ENCODE measurements at places on chromosomes 2 and 18.
A peak's percentile ranks its signal among the peaks of the same experiment; 100 is the strongest.

GRCh38 chr2:229445501-229446211 is 174.6 kb upstream of the PID1 start:
- DNase-seq, result no peak

DNA sequence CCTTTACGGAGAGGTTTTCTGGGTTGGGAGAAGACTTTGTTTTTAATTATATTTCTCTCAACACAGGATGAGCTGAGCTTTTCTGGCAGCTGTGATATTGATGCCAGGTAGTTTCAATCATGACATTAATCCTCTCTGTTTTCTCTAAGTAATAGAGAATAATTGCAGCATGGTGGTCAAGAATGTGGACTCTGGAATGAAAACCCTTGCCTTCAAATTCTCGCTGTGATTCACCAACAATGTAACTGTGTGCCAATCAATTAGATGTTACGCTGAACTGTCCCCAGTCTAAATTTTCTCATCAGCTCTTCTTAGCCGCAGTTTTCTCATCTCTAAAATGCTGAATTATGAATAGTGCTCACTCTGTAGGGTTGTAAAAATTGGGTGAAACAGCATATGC is 31.6 kb upstream of the PPM1B start:
- no peak for DNase-seq

- no peak for DNase-seq
These were observed 633.8 kb downstream of the NRXN1 start for GRCh38 chr2:50397992-50398765.

DNA sequence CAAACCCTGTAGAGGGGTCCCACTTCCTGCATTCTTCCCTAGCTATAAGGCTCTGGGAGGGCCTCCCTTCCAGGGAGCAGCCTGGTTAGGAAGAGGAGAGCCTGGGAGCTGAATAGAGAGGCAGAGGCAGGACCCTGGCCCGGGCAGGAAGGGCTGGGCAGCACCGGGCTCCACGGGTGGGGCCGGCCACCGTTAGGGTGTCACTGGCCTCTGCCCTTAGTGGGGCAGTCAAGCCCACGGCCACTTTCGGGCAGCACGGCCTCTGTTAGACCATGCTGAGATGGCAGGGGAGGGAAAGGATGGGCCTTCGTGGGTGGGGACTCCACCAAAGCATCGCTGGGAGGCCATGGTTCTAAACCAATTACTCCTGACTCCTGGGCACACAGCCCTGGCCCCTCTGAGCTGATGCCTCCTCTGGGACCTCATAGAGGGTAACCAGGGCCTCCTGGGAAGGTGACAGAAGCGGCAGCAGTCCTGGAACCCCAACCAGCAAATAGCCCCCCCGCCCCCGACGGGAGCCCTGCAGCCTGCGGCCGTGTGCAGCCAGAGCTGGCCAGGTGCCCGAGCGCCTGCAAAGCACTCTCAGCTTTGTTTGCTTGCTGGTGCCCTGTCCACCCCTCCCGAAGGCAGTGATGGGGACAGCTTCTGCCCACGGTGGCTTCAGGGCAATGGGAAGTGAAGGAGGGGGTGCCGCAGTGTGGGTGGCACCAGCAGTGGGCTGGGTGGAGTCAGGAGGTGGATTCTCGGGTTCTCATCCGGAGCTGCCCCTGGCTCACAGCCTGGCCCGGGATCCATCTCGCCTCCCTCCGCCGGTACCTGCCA is 16.3 kb upstream of the HPCAL1 start:
- no peak for DNase-seq

DNA sequence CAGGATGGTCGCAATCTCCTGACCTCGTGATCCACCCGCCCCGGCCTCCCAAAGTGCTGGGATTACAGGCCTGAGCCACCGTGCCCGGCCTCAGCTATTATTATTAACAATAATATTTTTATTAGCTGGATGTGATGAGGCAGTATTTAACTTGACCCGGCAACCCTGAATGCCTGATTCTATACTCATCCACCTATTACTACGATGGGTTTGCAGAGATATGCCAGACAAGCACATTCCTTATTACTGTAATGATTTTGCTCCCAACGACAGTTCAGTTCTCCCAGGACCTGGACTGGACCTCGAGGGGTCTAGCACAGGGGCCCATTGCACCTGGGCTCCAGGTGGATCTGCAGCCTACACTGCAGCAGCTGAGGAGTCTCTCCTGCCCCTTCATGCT is 32.6 kb downstream of the BMP10 start:
- no peak for DNase-seq

DNA sequence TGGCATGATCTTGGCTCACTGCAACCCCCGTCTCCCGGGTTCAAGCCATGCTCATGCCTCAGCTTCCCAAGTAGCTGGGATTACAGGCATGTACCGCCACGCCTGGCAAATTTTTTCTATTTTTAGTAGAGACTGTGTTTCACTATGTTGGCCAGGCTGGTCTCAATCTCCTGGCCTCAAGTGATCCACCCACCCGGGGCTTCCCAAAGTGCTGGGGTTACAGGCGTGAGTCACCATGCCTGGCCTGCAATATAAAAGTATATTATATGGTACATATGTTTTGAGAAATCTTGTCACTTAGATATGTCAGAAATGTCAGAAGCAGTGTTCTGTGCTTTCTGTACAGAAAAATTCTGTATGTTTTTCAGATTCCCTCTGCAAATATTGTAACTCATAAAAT is 19.2 kb upstream of the XPO1 start:
- DNase-seq, result no peak

DNA sequence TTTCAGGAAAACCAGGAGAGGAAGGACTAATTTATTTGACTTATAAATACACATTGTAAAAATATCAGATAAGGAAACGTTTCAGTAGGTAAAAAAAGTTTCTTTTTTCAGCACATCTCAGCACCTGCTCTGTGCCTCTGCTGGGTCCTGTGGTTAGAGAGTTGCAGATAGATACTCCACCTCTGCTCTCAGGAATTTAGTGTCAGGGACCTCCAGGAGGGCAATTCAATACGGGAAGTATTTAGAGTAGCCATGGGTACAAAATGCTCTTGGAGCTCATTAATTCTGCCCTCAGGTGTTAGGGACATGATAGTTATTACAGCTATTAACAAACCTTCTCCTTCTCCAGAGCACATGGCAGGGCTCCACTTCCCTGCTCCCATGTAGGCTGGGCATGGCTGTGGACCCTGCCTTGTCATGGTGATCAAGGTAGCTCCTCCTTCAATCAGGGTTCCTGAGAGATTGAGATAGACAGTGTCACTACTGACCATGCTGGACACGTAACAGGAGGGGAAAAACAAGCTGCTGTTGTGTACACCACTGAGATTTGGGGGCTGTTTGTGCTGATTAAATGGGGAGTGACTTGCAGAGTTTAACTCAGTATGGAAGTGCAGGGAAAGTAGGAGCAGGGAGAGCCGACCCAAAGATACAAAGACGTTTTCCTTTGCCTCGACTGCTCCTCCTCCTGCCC is 185.6 kb upstream of the COPS8 start:
- DNase-seq, result no peak

DNA sequence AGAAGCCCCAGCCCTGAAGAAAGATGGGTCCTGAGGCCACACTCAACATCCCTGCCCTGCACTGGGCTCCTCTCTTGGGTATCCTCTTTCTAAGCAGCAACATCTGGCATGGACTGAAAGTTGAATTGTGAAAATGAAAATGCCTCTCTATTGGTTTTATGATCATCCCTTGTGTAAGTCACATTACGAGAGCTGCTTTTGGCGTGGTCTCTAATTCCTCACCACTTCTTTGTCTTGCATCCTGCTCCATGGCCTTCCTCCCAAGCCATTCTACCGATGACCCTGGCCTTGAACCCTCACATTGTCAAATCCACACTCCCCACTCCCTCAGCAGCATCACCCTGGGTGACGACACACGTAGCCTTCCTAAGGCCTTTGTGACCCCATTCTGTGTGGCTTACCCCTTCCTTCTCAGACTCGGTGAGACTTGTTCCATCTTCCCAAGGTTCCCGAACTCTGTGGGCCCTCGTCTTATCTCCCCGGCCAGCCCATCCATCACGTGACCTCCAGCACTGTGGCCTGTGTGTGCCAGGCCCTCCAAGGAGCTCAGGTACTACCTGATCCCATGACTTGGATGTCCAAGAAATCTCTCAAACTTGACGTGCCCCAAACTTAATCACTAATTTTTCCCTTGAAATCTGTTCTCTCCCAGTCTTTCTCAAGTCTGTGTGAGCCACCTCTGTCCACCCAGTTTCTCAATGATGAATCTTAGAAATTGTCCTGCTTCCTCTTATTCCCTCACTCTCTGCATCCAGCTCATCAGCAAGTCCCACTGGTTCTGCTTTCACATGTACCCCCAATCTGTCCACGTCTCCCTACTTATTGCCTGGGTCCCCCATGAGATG is 194.7 kb upstream of the HS6ST1 start:
- DNase-seq, result no peak

GRCh38 chr2:170660409-170660808 is 54.7 kb upstream of the SP5 start:
- no peak for DNase-seq

GRCh38 chr18:70374154-70374553 is 85.3 kb downstream of the SOCS6 start:
- DNase-seq, result no peak

DNA sequence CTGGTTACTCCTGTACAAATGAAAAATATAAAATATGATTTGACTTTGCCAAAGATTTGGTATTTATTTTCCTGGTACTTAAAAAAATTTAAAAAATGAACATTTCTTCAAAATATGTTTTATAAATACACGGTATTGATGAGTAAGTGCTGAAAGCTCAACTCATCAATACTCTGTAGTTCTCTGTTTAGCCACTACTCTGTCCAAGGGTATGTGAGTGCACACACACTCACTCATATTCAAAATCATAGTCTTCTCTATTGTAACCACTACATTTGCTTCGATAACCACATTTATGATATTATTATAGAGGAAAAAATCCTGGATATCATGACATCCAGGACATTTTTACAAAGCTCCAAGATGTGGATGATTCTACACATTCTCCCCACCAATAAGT is 40.1 kb upstream of the GALNT5 start:
- no peak for DNase-seq

DNA sequence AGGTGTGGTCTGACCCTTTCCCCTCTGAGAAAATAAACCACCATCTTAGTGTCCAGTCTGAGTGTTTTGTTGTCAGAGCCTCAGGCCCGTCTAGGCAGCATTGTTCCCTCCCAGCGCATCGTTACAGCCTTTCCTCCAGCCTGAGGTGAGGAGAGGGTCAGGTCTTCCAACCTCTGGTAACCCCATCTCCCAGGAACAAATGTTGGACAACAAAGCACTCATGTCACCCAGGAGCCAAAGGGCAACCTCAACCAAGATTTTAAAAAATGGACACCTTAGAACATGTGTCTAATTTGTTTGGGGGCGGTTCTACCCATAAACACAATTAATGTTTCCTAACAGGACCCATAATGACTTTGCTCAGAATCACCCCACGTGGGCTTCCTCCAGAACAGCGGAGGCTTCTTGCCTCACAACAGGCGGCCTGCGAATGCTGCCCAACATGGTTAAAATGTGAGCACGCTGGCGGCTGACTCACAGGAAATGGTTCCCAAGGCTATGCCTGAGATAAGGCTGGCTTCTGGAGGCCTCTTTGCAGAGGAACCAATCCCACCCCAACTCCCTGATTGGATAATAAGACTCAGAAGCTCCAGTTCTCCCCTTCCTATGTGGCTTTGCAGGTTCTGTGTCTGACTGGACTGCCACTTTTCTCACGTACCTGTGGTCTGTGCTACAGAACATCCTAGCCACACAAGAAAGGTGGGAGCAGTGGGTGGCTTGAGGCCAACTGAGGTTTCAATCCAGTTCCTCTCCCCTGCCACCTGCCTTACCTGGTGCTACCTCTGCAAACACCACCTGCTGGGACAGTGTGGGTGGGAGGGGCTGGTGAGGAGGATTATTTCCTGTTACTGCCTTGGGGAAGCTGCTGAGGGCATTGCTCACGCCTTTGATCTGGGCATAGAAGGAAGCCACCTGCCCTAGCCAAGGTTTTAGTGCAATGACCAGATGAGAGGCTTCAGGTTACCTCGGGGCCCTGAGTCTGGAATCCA is 108.8 kb downstream of the B3GNT2 start:
- DNase-seq, result peak; percentile 53

- DNase-seq, result no peak
These were observed 1.4 kb downstream of the LAMA1 start for GRCh38 chr18:7116001-7116730.

DNA sequence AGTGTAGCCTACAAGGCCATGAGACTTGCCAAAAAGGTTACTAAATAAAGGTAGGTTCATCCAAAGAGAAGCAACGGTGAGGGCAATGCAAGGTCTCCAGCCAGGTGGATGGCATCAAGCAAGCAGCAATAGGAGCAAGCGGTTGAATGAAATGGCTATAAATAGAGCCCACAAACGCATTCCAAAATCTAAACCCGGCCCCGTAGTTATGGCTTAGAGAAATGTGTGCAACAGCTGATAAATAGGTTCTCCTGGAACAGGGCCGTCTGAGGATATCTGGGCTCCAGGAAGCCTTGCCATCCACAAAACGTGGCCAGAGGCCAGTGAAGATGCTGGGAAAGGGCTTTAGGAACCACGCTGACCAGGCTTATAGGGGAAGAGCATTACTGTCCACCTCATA is 146.1 kb upstream of the PID1 start:
- no peak for DNase-seq

GRCh38 chr2:192886636-192887035 is 691.9 kb upstream of the TMEFF2 start:
- no peak for DNase-seq

DNA sequence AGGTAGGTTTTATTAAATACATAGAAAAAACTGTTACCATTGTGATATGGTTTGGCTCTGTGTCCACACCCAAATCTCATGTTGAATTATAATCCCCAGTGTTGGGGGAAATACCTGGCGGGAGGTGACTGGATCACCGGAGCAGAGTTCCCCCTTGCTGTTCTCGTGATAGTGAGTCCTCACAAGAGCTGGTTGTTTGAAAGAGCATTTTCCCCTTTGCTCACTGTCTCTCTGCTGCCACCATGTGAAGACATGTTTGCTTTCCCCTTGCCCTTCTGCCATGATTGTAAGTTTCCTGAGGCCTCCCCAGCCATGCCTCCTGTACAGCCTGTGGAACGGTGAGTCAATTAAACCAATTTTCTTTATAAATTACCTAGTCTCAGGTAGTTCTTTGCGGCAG is 352.7 kb upstream of the SLC39A10 start:
- no peak for DNase-seq

DNA sequence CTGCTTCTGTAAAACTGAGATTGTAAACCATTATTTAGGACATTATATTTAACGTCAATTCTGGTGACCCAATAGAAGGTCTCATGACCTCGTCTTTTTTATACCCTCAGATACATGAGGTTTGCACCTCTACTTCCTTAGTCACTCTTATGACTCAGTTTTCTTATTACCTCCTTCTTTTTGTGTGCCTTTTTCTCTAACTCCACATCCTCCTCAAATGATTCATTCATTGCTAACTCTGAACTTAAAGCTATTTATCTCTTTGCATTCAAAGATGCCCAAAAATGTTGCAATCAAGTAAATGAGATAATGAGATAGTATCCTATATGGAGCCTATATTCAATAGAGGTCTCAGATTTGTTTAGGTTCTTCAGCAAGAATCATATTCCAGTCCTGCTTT is 121.0 kb upstream of the KYNU start:
- no peak for DNase-seq

GRCh38 chr2:25972049-25972823 is 10.1 kb downstream of the KIF3C start:
- DNase-seq, result no peak

All from NCI-H187 treated with DMSO at 0.1 percent for 48 hours (cell line).